Spleen (tissue), 13 donors: ENCODE measurements at places on chromosomes 7 and 10.

DNA sequence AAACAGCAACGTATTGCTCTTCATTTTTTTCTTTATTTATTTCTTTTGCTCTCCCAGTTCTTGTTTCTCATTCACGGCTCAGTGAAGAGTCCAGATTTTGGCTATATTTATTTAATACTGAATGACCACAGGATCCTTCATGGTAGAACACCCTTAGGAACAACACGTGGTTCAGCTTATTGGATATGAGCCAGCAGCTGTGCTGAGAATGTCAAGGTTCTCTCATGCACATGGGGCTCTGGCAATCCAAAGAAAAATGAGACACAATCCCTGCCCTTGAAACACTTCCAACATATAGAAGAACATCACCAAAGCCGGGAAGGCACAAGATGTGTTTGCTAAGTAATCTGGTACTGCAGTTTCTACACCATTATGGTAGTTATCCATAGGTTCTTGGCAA, 852.9 kb downstream of the SORCS1 start:
- no peaks in the 10 kb centered on the region for H3K4me1 ChIP-seq
- no peaks in the 10 kb centered on the region for H3K27me3 ChIP-seq
- H3K36me3 ChIP-seq = no peaks in the 10 kb centered on the region
- H3K4me3 ChIP-seq = no peak overlapping the region
- no peak for DNase-seq

DNA sequence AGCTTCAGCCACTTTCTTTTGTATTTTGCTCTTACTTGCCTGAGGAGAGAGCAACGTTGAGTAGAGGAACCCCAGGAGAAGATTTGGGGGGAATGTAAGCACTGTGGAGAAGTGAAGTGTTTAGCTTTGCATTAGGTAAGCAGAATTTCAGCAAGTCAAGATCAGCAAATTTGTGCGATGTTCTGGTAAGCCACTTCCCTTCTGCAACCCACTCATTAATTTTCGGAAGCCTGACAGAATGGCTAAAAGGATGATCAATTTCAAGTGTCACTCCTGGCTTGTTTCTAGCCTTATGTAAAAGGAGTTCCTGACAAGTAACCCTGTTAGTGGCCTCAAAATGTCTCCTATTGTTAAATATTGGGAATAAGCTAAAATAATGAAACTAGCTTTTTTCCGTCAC, 48.5 kb upstream of the NXPH1 start:
- H3K27ac ChIP-seq = no peak overlapping the region
- H3K27me3 ChIP-seq = peaks cover 11% of the 10 kb centered on the region
- no peaks in the 10 kb centered on the region for H3K36me3 ChIP-seq
- H3K4me3 ChIP-seq = no peak overlapping the region
- no peak for DNase-seq

- no peak overlapping the region for H3K4me3 ChIP-seq
- no peak overlapping the region for H3K27ac ChIP-seq
- peaks cover 1% of the 10 kb centered on the region for H3K27me3 ChIP-seq
- no peaks in the 10 kb centered on the region for H3K36me3 ChIP-seq
- DNase-seq = no peak
- H3K4me1 ChIP-seq = no peaks in the 10 kb centered on the region
These were observed 44.7 kb upstream of the TRUB1 start for GRCh38 chr10:114893251-114893650.

- H3K27me3 ChIP-seq = no peaks in the 10 kb centered on the region
- H3K36me3 ChIP-seq = no peaks in the 10 kb centered on the region
- no peak for DNase-seq
These were observed 261.8 kb upstream of the SHH start for GRCh38 chr7:156074084-156074483.

DNA sequence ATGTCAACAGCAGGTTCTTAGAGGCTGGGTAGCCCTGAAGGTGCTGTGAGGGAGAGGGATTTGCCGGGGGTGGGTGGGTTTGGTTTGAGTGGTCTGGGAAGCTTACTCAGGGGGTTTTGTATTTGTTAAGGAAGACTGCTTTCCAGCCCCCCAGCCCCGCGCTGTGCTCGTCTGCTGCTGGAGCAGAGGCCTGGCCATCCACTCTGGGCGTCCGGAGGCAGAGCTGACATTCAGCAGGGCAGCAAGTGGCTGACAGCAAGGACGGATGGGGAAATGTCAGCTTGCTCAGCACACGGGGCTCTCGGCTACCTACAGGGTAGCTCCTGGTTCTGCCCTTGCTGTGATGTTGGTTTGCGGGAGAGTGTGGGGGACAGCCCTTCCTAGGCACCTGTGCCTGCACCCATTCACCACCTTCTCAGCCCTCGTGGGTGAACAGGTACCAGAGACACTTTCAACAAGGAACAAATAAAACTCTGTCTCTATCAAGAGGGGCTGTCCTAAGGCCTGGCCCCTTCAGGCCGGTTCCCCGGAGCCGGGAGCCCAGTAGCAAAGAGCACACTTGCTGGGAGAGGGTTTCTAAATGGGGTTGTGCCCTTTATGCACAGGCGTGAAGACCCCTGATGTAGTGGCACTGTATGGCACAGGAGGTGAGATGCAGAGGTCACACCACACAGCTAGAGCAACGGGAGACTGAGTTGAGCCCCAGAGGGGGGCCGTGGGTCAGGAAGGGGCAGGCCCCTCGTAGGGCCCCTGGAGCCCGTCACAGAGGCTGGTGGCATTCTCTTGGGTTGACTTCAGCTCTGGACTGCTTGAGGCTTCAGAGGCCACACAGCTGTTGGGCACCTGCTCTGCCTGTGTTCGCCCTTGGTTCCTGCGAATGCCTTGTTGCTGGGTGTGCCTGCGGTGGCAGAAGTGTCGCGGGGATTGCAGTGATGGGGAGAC, 72.2 kb upstream of the SHH start:
- no peaks in the 10 kb centered on the region for H3K27me3 ChIP-seq
- no peak overlapping the region for H3K4me3 ChIP-seq
- DNase-seq = peak; percentile 66
- H3K27ac ChIP-seq = no peak overlapping the region

- H3K36me3 ChIP-seq = peaks cover 12% of the 10 kb centered on the region
- H3K27me3 ChIP-seq = no peaks in the 10 kb centered on the region
- H3K4me3 ChIP-seq = peak overlapping the region; percentile 77
- peaks cover 63% of the 10 kb centered on the region for H3K4me1 ChIP-seq
- DNase-seq = no peak
These were observed 818 bp downstream of the DLD start for GRCh38 chr7:107891636-107892366.

GRCh38 chr7:92848851-92849250, 12.5 kb upstream of the CDK6 start:
- no peaks in the 10 kb centered on the region for H3K36me3 ChIP-seq
- H3K27ac ChIP-seq = no peak overlapping the region

- no peak for DNase-seq
- no peaks in the 10 kb centered on the region for H3K4me1 ChIP-seq
- H3K4me3 ChIP-seq = no peak overlapping the region
- no peak overlapping the region for H3K27ac ChIP-seq
These were observed 89.0 kb downstream of the RSU1 start for GRCh38 chr10:16728266-16728665.

DNA sequence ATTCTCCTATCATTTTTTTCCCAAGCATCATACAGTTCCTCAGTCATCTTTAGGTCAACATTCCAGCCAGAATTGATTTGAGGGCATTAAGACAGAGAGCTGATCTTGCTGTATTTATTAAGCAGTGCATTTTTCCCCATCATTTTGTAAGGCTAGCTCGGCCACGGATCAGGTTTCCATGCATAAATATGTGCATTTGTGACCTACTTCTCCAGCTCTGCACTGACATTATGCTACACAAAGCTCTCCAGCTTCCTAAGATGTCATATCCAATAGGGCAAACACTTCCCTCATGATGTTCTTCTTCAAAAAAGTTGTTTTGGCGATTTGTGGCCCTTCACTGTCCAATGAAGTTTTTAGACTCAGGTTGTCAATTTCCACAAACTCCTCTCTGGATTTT, 202.6 kb downstream of the C7orf25 start:
- H3K27ac ChIP-seq = no peak overlapping the region
- H3K27me3 ChIP-seq = no peaks in the 10 kb centered on the region
- no peaks in the 10 kb centered on the region for H3K4me1 ChIP-seq
- H3K4me3 ChIP-seq = no peak overlapping the region

GRCh38 chr7:92925876-92926696, 89.7 kb upstream of the CDK6 start:
- no peak overlapping the region for H3K4me3 ChIP-seq
- DNase-seq = no peak
- H3K4me1 ChIP-seq = no peaks in the 10 kb centered on the region
- no peaks in the 10 kb centered on the region for H3K36me3 ChIP-seq
- no peaks in the 10 kb centered on the region for H3K27me3 ChIP-seq
- H3K27ac ChIP-seq = no peak overlapping the region

- H3K27ac ChIP-seq = peak overlapping the region; percentile 9
- no peak overlapping the region for H3K4me3 ChIP-seq
- DNase-seq = no peak
- no peaks in the 10 kb centered on the region for H3K4me1 ChIP-seq
- H3K27me3 ChIP-seq = no peaks in the 10 kb centered on the region
- no peaks in the 10 kb centered on the region for H3K36me3 ChIP-seq
These were observed 157.2 kb upstream of the SLC25A13 start for GRCh38 chr7:96479015-96479645.

DNA sequence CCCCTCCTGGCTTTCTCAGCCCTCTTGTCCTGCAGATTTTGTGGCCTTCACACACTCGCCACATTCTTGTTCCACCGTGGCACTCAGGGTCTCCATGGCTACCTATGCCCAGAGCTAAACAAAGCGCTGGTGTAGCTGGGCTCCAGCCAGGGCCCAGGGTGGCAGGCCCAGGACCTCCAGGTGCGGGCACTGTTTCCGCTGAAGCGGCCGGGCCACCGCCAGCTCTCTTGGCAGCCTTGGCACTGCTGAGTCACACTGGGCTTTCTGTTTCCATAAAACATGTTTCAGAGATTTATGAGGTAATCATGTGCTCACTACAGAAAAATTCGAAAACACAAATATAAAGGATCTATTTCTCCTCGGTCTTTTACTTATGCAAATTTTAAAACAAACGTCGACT, 51.3 kb downstream of the AOC1 start:
- H3K27me3 ChIP-seq = no peaks in the 10 kb centered on the region
- no peaks in the 10 kb centered on the region for H3K4me1 ChIP-seq
- H3K36me3 ChIP-seq = no peaks in the 10 kb centered on the region
- DNase-seq = no peak
